ENCODE measurements at places on chromosomes 1 and 21. TPM values are rescaled to one million over a fixed set of nuclear protein-coding genes. Genes with fewer than 3 reads are reported as not detected.

SYT14 gene
- 8.9 TPM for total RNA-seq

GRCh38 chr21:38596264-38597042, 98.2 kb upstream of the ERG start:
- no peak for DNase-seq

DNA sequence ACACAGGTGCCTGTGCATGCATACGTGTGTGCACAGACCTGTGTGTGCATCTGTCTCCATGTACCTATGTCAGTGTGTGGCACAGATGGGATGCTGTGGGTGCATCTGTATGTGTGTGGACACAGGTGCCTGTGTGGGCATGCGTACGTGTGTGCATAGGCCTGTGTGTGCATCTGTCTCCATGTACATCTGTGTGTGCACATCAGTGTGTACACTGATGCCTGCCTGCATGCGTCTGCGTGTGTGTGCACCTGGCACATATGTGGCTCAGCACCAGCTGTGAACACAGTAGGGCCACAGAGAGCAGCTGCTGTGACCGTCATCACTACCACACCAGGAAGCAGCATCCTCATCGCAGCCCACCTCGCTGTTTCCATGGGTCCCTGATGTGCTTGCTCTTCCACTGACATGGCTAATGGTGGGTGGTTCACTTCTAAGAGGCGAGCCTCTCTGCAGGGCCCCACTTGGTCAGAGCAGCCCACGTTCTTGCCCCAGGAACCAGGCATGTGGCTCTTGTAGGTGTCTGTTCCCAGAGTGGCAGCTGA, 9.6 kb upstream of the SPATC1L start:
- DNase-seq, result no peak

DNA sequence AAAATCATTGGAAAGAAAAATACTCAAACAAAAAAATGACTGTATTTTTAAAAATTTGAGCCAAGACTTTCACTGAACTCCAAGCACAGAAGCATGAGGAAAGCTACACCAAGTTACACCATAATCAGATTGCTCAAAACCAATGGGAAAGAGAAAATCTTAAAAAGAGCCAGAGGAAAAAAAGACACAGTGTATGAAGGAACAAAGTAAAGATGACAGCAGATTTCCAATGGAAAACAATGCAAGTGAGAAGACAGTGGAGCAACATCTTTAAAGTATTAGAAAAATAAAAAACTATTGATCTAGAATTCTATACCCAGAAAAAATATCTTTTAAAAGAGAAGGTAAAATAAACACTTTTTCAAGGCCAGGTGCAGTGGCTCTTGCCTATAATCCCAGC, 147.8 kb upstream of the ZBTB40 start:
- DNase-seq, result no peak

FCGR1A gene
- not detected for total RNA-seq

DNA sequence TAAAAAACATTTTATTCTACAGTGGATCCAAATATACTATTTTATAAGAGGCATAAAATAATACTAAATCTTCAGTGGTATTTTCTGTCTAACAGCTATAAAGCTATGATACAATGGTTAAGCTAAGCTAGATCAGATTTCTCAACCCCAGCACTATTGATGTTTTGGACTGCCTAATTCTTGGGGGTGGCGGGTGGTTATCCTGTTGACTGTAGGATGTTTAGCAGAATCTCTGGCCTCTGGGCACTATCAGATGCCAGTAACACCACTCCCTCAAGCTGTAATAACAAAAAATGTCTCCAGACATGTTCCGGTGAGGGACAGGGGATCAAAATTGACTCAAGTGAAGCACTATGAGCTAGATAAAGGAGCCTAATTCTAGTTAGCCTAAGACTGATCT, 118.5 kb downstream of the APP start:
- no peak for DNase-seq
